T-helper 22 cell (primary cell): ENCODE measurements at places on chromosomes 1 and 21.

- no peak for DNase-seq
Measured at GRCh38 chr1:109270623-109271317, 12.2 kb downstream of the PSRC1 start.

- no peak for DNase-seq
Measured at GRCh38 chr21:31248598-31248997, 95.5 kb downstream of the TIAM1 start.

DNA sequence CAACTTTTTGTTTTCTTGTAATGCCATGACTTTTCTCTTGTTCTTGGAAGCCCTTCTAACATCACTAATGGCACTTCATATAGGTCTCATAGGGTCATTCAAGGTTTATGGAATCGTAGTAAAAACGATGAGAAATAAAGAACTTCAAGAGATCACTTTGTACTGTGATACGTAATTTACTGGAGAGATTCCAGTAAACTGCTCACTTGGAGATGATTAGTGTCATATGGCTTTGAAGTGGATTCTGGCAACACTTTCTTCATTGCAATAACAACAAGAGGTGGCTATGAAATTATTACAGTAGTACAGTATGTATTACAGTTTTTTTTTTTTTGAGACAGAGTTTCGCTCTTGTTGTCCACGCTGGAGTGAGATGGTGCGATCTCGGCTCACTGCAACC lies 103.4 kb downstream of the RUSC1 start:
- DNase-seq, result no peak

DNA sequence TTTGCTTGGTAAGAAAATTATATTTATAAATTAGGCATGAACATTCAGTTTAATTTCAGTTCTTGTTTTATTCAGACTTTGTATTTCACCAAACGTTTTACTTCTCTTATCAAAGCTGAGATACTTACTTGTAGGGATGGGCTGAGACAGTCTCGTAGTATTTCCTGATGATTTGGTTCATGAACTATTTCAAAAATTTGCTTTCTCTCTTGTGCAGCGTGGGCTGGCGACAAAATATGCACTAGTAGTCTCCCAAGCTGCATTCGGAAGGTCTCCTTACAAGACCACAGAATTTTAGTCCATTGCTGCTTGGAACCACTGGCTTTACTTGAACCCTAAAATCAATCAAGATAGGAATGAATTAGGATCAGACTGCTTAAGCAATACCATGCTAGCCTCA lies 91.7 kb upstream of the GNG4 start:
- DNase-seq, result no peak

- peak; percentile 73 for DNase-seq
Measured at GRCh38 chr1:1040004-1040991, 20.4 kb downstream of the AGRN start.

- DNase-seq, result no peak
Measured at GRCh38 chr1:20233866-20234265, 47.5 kb upstream of the PLA2G2C start.

GRCh38 chr1:228792601-228793000 lies 57.3 kb downstream of the RHOU start:
- DNase-seq, result no peak

DNA sequence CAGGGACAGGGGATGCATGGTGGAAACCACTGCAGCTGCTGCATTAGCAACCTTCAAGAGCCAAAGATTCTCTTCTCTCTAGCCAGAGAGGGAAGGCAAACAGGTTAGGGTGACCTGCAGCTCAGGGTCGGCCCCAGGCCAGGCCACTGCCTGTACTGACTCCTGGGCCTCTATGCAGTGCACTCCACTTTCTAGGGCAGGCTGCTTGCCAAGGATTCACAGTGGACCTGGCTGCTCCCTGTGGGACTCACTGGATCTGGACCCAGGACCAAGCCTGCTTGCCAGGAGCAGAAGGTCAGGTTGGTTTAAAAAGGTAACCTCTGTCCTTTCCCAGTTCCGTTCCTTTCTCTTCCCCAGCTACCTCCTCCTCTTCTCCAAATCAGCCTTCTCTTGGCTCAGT lies 52.4 kb downstream of the HIVEP3 start:
- no peak for DNase-seq

GRCh38 chr1:174769961-174770549 lies 229.7 kb upstream of the CACYBP start:
- no peak for DNase-seq

DNA sequence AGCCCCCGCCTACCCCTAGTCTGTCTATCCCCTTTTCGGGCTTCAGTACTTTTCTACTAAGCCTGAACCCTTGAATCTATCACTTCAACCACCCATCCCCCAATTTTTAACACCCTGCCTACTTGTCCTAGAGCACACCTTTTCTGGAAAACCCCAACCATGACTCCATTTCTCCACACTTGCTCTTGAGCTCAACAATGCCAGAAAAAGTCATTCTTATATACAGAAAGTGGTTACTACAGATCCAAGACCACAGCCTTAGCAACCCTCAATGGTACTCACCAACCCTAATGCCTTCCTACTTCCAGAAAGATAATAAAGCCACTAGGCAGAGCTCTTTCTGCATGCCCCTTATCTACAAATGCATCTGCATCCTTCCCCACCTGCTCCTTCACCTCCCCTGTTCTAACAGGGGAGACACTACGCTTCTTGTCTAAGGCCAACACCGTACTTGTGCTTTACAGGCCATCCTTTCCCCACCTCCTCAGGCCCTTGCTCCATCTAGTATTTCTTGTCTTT lies 41.2 kb downstream of the DMAP1 start:
- no peak for DNase-seq

DNA sequence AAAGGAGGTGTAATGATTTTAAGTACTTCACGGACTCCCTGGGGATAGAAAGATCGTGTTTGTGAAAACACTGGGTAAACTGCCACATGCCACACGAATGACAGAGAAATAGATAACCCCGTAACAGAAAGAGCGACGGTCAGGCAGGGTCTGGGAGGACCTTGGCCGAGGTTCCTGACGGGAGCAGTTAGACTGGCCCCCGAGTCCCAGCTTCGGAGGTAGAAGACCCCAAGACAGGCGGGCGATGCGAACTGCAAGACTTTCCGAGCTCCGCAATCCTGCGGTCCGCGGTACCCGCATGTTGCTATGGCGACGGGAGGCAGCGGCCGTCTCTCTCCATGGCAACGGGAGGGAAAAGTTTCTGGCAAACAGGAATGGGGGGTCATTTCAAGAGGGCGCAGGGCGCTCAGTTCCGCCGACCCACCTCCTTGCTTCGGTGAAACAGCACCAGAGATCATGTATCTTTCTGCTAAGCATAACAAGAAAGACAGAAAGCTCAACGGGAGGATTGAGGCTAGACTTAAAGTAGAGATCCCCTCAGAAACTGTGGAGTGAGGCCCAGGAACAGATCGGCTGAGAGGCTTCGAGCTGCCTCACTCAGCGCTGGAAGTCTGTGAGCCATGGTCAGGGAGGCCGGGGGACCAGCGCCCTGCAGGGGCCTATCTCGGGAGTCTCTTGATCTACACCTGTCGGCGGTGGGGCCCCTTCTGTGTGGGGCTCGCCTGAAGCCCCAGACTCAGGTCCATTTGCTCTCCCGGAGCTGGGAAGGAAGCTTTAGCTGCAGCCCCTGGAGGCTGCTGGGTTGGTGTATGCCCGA lies 685 bp upstream of the SYT6 start:
- no peak for DNase-seq

DNA sequence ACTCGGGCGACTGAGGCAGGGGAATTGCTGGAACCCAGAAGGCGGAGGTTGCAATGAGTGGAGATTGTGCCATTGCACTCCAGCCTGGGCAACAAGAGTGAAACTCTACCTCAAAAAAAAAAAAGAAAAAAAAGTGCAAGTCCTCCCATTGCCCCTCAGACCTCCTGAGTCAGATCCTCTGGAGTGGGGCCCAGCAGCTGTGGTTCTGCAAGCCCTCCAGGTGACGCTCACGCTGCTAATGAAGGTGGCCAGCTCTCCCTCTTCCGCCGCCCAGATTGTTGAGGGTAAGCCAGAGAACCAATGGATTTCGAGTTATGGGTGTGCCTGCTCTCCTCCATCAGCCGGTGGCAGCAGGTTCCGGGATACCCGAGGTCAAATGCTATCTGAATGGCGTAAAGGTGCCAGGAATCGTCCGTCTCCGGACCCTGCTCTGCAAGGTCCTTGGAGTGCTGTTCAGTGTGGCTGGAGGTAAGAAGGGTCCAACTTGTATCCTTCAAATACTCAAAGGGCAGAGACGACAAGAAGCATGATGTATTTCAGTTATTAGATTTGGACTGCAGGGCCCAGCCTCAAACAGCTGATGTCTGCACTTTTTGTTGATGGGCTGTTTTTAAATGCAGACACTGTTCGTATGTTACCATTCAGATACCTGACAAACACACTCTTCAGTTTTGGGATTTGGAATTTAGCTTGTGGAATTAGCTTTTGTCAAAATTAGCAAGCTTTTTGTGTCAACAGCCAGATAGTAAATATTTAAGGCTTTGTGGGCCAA lies 17.6 kb downstream of the CLCN6 start:
- DNase-seq, result no peak

DNA sequence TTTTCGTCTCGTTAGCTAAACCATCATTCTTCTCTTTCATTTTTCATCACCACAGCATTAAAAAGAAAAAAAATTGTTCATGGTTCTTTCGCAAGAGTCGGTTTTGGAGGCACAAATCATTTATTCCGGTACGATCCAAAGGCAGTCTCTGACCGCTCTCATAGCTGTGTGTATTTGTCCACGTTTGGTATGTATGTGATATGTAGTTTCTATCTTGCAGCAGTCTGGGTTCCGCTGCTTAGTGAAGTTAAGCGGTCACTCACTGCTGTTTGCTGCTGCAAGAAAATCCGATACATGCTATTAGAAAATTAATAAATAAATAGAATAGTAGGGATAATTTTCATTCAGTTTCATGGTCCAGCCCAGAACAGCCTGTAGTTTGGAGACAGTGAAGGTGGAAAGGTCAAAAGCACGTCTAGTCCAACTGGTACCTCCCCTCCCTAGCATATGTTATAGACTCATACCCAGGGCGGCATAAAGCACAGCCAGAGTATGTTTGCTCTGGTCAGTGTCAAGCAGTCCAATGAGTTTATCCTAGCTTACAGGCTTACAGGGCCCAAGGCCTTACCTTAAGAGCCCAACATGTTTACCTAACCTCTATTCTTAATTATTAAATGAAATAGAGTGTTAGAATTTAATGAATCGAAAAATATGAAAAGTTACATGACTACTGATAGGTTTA lies 2.5 kb downstream of the FMN2 start:
- DNase-seq, result no peak

- DNase-seq, result no peak
Measured at GRCh38 chr1:234724516-234725176, 114.7 kb upstream of the IRF2BP2 start.

DNA sequence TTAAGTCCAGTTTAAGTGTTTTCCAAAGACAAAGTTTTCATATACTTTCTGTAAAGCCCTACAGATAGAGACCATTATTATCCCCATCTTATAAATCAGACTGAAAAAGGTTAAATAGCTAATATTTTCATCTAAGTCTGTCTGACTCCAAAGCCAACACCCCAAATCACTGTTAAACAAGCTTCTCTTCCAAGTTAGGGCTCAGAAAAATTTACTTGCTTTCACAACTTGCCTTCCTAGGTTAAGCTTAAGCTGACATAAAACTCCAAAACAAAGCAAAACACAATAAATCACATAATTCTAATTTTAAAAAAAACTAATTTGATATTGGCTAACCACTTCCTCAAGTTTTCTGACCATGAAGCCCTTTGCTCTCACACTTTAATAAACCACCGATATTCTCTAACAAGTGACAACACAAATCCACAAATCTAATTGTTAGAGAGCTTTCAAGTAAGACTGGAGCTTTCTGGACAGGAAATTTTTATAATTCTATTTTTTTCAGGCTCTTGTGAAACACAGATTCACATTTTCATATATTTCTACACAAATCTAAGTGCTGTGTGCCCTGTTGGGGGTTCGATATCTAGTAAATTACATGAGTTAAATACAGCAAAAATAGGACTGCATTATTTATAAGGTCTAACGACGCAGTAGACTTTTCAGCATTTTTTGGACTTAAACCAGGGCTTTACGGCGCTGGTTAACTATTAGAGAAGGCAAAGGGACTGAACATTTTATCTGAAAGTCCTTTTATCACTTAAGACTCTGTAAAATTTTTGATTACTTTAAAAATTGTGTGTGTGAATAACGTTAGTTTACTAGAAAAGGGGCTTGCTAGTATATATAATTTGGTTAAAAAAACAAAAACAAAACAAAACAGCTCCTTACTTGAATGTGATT lies 2.1 kb downstream of the GNG12 start:
- no peak for DNase-seq

- no peak for DNase-seq
Measured at GRCh38 chr1:32390904-32391870, 3.1 kb downstream of the BSDC1 start.

DNA sequence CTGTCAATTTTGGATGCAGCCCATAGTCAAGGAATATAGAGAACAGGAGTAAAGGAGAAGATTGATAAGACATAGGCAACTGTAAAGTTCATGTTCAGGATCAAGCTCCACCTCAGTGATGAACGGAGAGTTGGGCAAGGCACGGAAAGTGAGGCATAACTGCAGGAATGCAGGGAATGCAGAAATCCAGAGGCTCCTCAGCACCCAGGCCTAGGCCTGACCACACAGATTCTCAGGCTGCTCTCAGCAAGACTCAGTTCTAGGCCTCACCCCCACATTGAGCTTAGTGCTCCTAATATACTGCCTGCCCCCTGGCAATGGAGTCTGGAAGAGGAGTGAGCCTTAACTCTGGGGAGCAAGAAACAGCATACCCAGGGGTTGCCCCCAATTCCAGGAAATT lies 36.3 kb upstream of the S1PR1 start:
- DNase-seq, result no peak

GRCh38 chr21:45499970-45500577 lies 42.2 kb downstream of the SLC19A1 start:
- no peak for DNase-seq

- no peak for DNase-seq
Measured at GRCh38 chr1:40651138-40651857, 14.2 kb downstream of the RIMS3 start.

DNA sequence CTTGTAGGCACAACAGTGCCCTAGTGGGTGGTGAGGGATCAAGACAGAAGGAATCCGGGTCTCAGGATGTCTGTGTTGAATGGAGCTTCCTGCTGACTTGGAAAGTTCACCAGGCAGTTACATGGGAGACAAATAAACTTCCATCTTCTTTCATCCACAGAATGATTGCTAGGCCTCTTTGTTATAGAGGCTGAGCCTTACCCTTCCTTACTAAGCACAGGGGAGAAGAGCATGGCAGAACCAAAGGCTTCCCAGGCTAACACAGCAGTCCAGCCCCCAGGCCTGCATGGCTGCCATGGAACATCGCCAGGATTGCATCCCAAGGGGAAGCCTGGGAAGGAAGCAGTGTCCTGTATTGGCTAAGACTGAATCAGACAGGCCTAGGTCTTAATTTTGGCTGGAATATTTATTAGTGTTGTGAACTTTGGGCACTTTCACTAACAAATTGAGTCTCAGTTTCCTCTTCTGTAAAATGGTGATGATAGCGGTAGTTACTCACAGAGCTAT lies 18.7 kb downstream of the HEYL start:
- no peak for DNase-seq
